ENCODE measurements at places on chromosomes 11 and 22.

DNA sequence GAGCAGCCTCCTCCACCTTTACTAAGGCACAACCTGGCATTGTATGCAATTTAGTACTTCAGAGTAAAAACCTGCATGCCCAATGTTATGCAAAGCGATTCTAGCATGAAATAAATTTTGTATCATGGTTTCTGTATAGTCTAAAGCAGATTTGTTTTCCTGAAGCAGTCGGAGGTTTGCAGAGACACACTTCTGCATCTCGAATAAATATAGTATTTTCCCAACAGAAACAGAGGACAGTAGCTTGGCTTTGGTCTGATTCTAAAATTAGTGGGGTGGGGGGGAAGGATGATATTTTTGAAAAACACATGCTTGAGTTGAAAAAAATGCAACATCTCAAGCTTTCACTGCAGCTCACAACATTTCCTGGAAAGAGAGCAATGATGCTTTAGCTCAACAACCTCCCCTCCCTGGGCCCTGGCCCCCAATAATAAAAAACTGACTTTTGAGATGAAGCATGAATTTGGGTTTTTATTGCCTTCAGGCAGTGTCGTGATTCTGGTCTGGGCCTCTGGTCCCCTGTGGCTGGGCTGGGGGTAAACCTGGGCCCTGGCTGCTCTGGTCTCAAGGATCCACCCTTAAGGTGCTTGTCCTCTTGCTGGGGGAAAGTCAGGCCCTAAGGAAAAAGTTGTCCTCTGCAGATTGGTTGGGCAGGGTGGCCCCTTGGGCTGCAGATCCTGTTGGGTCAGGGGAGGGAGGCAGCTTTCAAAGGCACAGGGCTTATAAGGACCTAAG is 48.2 kb downstream of the KCNC1 start:
- no peak for DNase-seq

- no peak for DNase-seq
Observed at GRCh38 chr22:32926600-32926999, 125.1 kb downstream of the TIMP3 start.

GRCh38 chr22:37578002-37578401 is 1.9 kb downstream of the LGALS2 start:
- no peak for DNase-seq

- DNase-seq, result no peak
Observed at GRCh38 chr22:46796566-46797195, 34.2 kb downstream of the TBC1D22A start.

DNA sequence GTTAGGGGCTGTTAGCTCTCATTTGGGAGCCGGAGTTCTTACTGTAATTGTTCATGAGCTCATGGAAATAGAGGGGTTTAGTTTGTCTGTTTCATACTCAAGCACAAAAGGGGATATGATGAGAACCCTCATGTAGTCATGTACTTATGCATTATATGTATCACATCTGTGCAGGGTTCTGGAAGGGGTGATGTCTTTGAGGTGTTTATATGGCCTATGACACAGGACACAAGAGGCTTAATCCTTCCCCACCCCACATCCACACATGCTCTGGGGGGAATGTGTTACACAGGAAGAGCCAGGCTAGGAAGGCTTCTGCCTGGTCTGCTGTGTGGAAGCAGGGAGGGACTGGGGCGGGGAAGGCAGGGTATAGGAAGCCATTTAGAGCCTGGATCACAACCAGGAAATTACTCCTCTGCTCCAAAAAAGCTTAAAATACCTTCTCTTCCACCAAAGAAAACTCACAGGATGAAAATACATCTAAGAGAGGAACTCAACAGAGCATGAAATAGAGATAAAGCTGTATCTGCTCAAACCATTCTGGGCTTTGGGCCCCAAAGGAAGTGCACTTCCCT is 316.1 kb downstream of the TMEM135 start:
- DNase-seq, result no peak

DNA sequence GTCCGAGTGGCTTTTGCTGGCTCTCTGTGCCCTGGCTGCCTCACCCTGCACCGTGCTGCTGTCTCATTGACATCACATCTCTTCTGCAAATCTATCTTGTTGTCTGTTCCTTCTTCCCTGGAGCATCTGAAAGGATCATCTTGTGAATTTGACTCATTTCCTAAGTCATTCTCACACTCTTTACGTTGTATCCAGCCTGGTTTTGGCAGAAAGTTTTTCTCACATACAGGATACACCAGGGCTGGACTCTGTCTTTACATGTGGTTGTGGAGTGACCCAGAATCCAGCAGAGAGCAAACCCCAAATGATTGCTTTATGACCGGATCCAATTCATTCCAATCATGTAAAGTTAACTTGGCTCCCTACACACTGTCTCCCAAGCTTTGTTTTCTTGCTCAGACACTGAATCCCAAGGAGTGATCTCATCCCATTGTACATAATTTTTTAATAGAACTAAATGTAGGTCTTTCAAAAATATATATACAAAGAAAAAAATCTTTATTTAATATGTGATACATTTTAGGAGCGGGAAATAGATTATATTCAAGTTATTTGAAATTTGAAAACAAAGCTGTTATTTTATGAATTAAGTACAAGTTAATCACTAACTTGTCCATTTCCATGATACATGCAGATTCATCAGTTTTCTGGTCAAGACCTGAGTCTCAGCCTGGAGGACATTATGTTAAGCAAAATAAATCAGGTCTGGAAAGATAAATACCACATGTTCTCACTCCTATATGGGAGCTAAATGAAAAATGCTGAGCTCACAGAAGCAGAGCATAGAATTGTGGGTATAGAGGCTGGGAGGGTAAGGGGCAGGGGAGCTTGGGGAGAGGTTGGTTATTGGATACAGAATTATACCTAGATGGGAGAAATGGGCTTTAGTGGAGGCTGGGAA is 2.9 kb upstream of the RFPL1 start:
- no peak for DNase-seq

Measured in activated gamma-delta T cell treated with Interleukin-2 at 50 U/mL for 16 hours (primary cell).